ENCODE measurements at places on chromosomes 7 and 10.

GRCh38 chr10:1928606-1929005 lies 191.3 kb upstream of the ADARB2 start:
- H3K36me3 ChIP-seq, result no peaks in the 10 kb centered on the region
- H3K27ac ChIP-seq, result no peak overlapping the region
- H3K4me1 ChIP-seq, result peaks cover 10% of the 10 kb centered on the region
- H3K27me3 ChIP-seq, result no peaks in the 10 kb centered on the region
- H3K4me3 ChIP-seq, result no peak overlapping the region

DNA sequence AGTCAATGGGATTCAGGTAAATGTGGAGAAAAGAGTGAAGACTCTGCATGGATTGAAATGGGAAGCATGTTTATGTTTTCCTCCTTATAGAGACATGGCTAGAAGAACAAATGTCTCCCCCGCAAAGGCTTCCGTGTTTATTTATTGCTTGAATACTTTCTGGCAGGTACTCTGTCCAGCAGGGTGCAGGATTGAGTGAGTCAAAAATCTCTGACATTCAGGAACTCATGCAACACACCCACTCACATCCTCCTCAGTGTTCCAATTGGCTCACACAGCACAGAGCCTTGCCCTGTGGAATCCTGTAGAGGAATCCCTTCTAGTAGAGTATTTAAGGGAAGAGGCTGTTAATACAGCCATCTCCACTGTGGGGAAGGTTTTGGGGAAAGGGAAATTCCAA lies 290.3 kb upstream of the VWC2 start:
- no peak overlapping the region for H3K27ac ChIP-seq
- H3K4me3 ChIP-seq, result no peak overlapping the region
- no peaks in the 10 kb centered on the region for H3K36me3 ChIP-seq
- H3K4me1 ChIP-seq, result no peaks in the 10 kb centered on the region
- no peaks in the 10 kb centered on the region for H3K27me3 ChIP-seq

DNA sequence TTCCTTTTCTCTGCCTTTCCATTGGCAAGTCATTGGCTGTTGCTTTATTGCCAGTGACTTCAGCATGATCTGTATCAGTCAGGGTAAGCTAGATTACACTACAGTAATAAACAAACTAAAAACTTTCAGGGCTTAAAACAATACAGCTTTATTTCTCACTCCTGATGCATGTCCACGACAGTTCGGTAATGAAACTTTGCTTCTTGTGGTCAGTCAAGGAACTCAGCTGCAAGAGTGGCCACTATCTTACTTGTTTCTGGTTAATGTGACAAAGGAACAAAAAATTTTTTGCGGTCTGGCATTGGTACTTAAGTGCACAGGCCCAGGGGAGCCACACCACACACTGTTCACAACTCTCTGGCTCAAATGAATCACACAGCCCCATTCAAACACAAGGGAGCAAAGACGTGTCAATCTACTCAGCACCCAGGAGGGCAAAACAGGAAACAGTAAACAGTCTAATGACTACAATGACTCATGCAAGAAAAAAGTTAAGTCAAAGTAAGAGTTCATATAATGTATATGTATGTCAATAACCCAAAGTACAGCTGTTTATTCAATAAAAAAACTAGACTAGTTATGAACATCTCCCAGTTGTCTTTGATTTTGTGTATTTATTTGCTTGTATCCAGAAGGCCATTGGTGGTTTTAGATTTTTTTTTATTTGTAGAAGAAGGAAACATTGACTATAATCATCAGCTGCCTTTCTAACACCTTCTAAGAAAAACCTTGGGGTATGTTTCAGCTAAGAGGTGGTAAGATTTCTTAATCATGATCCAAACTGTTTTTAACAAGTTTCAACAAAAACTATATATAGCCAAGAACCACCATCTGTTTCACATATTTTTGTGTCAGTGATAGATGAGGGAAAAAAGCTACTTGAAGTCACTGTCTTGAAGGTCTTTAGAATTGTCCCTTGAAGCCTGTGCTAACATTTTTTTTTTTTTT lies 134.4 kb upstream of the FAM3C start:
- no peak for DNase-seq
- H3K27me3 ChIP-seq, result no peaks in the 10 kb centered on the region
- H3K36me3 ChIP-seq, result no peaks in the 10 kb centered on the region
- H3K27ac ChIP-seq, result no peak overlapping the region

- H3K27me3 ChIP-seq, result no peaks in the 10 kb centered on the region
- H3K36me3 ChIP-seq, result no peaks in the 10 kb centered on the region
- DNase-seq, result no peak
Measured at GRCh38 chr10:76576276-76576962, 1061.2 kb downstream of the KCNMA1 start.

DNA sequence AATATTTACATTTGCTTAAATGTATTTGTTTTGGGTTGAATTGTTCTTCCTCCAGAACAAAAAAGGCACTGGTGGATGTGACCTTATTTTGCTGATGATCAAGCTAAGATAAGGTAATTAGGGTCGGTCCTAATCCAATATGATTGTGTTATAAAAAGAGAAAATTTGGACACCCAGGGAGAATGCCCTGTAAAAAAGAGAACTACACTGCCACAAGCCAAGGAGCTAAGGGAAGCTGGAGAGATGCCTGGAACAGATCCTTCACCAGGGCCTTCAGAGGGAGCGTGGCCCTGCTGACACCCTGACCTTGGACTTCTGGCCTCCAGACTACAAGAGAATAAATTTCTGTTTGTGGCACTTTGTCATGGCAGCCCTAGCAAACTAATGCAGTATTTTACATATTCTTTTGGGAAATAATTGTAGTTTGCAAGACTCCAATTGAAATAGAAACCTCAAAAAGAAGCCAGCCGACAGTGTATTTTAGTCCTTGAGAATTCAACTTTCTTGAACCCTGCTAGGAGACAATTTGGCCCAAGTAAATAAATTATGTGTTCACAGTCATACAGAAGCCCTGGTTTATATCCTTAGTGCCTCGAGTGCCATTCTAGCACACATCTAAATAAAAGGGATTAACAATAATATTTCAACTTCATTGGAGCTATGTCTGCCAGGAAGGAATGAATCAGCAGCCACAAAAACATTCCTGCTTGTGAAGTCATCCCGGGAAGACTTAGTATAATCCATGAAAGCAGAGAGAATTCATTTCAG lies 164.6 kb downstream of the PKD1L1 start:
- no peaks in the 10 kb centered on the region for H3K27me3 ChIP-seq
- DNase-seq, result no peak
- H3K27ac ChIP-seq, result no peak overlapping the region
- H3K4me1 ChIP-seq, result no peaks in the 10 kb centered on the region

DNA sequence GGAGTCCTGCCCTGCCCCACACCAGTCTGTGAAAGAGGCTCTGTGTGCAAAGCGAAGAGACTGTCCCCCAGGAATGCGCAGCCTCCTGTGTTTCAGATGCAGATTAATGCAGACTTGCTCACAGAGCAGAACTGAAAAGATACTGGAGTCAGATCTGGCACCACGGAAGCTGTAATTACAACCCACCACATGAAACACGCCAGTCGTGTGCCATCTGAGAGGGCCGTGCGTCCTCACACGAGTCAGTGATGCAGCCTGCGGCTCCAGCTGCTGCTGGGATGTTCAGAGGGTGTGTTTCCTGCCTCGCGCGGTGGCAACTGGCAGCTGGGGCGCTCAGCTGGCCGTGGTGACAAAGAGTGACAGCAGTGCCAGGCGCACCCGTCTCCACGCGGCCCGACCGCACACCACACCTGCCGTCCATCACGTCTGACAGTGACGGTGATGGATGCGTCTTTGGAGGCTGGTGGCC lies 50.0 kb downstream of the NKX6-2 start:
- H3K27me3 ChIP-seq, result no peaks in the 10 kb centered on the region
- no peak overlapping the region for H3K4me3 ChIP-seq
- H3K4me1 ChIP-seq, result no peaks in the 10 kb centered on the region
- peaks cover 8% of the 10 kb centered on the region for H3K36me3 ChIP-seq

- H3K27ac ChIP-seq, result no peak overlapping the region
- H3K4me1 ChIP-seq, result peaks cover 4% of the 10 kb centered on the region
- peak; percentile 50 for DNase-seq
- H3K4me3 ChIP-seq, result peak overlapping the region; percentile 59
Measured at GRCh38 chr7:116511552-116512519, 12.3 kb downstream of the CAV2 start.

DNA sequence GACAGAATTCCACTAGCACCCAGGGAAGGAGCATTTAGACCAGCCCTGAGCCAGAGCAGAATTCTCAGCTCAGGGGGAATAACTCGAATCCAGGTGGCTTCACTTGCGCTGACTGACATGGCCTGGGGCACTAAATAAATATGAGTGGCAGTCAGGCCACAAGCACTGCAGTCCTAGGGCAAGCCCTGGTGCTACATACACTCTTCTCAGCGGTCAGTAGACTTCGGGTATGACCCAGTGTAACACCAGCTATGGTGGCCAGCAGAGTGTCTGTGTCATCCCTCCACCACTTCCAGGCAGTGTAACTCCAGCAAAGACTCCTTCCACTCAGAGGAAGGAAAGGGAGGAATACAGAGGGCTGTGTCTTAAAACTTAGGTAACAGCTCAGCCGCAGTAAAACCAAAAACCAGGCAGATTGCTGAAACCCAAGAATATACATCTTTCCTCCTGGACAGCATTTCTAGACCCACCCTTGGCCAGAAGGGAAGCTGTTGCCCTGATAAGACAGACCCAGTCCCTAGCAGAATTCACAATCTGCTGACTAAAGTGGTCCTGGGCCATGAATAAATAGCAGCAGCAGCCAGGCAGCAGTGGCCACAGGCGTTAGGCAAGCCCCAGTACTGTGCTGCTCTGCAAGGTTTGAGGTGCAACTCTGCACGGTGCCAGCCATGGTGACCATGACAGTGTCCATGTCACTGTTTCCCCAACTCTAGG lies 77.0 kb downstream of the SNX13 start:
- no peak for DNase-seq
- no peak overlapping the region for H3K27ac ChIP-seq
- H3K4me3 ChIP-seq, result no peak overlapping the region
- peaks cover 64% of the 10 kb centered on the region for H3K36me3 ChIP-seq
- no peaks in the 10 kb centered on the region for H3K4me1 ChIP-seq
- H3K27me3 ChIP-seq, result no peaks in the 10 kb centered on the region

GRCh38 chr7:91692800-91693199 lies 187.7 kb downstream of the MTERF1 start:
- no peaks in the 10 kb centered on the region for H3K36me3 ChIP-seq
- H3K4me3 ChIP-seq, result no peak overlapping the region
- no peaks in the 10 kb centered on the region for H3K4me1 ChIP-seq
- no peak for DNase-seq

GRCh38 chr7:101838837-101839483 lies 21.5 kb downstream of the CUX1 start:
- H3K4me1 ChIP-seq, result no peaks in the 10 kb centered on the region
- no peaks in the 10 kb centered on the region for H3K27me3 ChIP-seq
- H3K27ac ChIP-seq, result no peak overlapping the region
- DNase-seq, result no peak
- no peak overlapping the region for H3K4me3 ChIP-seq

- peaks cover 3% of the 10 kb centered on the region for H3K4me1 ChIP-seq
- peaks cover 13% of the 10 kb centered on the region for H3K27me3 ChIP-seq
- H3K27ac ChIP-seq, result no peak overlapping the region
- DNase-seq, result no peak
- H3K36me3 ChIP-seq, result no peaks in the 10 kb centered on the region
Measured at GRCh38 chr10:131747251-131747650, 153.6 kb upstream of the PPP2R2D start.

- H3K27me3 ChIP-seq, result no peaks in the 10 kb centered on the region
- H3K27ac ChIP-seq, result no peak overlapping the region
- no peaks in the 10 kb centered on the region for H3K36me3 ChIP-seq
- H3K4me3 ChIP-seq, result no peak overlapping the region
- no peak for DNase-seq
Measured at GRCh38 chr10:131832056-131832685, 68.6 kb upstream of the PPP2R2D start.

DNA sequence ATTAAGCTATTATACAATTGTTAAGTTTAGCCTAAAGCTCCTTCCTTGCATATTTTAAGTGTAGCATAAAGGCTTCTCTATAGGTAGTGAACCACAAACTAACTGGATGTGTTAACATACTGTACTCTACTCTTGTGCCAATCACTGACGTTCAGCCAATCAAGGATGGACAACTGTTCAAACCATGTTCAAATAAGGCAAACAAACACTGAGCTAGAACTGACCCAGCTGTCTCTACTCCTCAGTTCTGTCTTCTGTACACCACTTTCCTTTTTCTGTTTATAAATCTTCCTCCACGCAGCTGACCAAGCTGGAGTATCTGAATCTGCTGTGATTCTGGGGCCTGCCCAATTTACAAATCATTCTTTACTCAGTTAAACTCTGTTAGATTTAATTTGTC lies 188.7 kb upstream of the MBL2 start:
- H3K36me3 ChIP-seq, result no peaks in the 10 kb centered on the region
- no peak overlapping the region for H3K27ac ChIP-seq
- H3K4me3 ChIP-seq, result no peak overlapping the region

GRCh38 chr10:58853668-58854067 lies 322.8 kb upstream of the PHYHIPL start:
- H3K27me3 ChIP-seq, result peaks cover 2% of the 10 kb centered on the region
- no peaks in the 10 kb centered on the region for H3K4me1 ChIP-seq
- H3K27ac ChIP-seq, result no peak overlapping the region
- H3K36me3 ChIP-seq, result no peaks in the 10 kb centered on the region
- no peak for DNase-seq

GRCh38 chr7:115635876-115636275 lies 394.7 kb downstream of the TFEC start:
- no peak for DNase-seq
- no peak overlapping the region for H3K4me3 ChIP-seq
- H3K36me3 ChIP-seq, result no peaks in the 10 kb centered on the region
- H3K27me3 ChIP-seq, result no peaks in the 10 kb centered on the region

DNA sequence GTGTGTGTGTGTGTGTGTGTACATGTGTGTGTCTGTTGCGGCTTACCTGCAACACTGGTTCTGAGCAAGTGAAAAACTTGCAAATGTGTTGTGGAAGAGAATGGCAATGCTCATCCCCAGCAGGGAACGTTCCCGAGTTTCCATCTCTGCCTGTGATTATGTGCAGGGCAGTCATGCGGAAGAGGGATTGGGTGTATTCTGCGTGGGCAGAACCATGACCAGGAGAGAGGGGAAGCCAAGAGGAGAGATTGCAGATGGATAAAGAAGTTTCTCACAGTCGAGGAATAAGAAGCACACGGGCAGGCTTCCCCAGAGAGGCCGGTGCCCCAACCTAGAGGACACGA lies 99.9 kb downstream of the CTBP2 start:
- no peak for DNase-seq
- no peaks in the 10 kb centered on the region for H3K27me3 ChIP-seq
- no peak overlapping the region for H3K27ac ChIP-seq

GRCh38 chr7:55024776-55025175 lies 6.0 kb downstream of the EGFR start:
- H3K4me3 ChIP-seq, result no peak overlapping the region
- H3K36me3 ChIP-seq, result no peaks in the 10 kb centered on the region
- H3K4me1 ChIP-seq, result peaks cover 5% of the 10 kb centered on the region
- peaks cover 14% of the 10 kb centered on the region for H3K27me3 ChIP-seq

DNA sequence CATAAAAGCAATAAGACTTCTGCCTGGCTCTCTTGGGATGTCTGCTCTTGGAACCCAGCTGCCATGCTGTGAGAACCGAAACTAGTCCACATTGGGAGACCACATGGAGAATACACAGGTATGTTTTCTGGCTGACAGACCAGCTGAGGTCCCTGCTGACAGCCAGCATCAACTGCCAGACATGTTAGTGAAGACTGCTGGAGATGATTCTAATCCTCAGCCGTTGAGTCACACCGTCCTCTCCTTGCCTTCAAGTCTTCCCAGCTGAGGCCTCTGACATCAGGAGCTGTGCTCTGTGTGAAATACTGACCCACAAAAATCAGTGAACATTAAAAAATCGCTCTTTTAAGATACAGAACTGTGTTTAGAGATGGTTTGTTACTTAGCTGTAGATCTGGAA lies 36.9 kb upstream of the AGR2 start:
- no peaks in the 10 kb centered on the region for H3K4me1 ChIP-seq
- DNase-seq, result no peak
- H3K27ac ChIP-seq, result no peak overlapping the region
- no peaks in the 10 kb centered on the region for H3K36me3 ChIP-seq

Measured in CD4-positive, alpha-beta T cell (primary cell).